Activated CD4-positive, alpha-beta T cell treated with anti-CD3 and anti-CD28 coated beads, Interleukin-2, Interleukin-4, amounts not matched to agents 100 ng/mL and 50 ng/mL, durations not matched to agents 16 hours and 8 hours (primary cell): ENCODE measurements at places on chromosomes 12 and 14.

DNA sequence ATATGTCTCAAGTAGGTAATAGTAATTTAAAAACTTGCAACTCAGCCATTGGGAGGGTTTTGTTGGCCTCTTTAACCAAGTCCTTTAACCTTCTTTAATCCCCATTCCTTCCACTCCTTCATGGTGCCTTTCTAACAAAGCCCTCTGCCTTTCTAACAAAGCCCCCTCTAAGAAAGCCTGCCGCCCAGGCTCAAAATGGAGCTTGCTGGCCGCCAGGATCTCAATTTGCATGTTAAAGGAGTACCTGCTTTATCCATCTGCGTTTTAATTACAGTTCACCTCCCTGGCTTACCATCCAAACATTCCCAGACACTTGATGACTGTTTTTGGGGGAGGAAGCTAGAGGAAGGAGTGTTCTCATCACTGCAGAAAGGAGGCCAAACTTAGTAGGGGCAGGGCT lies 183.4 kb downstream of the PTPN11 start:
- DNase-seq, result no peak

DNA sequence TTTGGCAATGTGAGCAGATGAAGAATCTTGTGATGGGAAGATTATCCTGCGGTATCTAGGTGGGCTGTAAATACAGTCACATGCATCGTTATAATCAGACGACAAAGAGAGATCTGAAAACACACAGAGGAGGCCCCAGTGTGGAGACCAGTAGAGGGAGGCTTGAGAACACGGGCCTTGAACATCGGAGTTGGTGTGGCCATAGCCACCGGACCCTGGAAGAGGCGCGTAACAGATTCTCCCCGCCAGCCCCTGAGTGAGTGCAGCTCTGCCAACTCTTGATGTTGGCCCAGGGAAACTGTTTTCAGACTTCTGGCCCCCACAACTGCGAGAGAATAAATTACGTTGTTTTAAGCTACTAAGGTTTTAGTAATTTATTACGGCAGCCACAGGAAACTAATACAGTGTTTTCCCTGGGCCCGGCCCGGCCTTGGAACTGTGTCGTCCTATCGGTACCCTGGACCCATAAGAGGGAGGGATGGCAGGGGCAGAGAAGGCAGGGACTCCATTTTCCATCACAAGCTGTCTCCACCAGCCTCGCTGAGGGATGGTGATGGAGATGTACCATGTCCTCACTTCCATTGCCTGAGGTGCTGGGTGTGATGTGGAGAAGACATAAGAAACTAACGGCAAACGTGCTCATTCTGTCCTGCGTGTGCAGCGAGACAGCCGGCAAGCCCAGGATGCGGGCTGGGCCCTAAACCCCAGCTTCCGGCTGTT lies 91.6 kb downstream of the NTF3 start:
- no peak for DNase-seq

DNA sequence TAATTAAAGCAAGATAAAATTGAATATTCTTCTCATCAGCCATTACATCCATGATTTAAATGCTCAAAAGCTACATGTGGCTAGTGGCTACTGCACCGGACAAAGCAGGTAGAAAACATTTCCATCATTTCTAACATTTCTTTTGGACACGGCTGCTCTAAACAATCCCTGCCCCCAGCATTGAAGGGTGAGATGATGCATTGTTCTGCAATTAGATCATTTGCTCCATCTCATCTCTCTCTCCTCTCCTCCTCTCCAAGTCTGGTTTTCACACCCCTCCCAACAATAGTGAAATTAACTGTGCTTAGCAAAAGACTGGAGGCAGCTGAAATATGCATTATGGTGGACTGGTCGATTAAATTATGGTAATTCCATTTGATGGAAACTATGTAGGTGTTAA lies 288.5 kb downstream of the KSR2 start:
- no peak for DNase-seq

DNA sequence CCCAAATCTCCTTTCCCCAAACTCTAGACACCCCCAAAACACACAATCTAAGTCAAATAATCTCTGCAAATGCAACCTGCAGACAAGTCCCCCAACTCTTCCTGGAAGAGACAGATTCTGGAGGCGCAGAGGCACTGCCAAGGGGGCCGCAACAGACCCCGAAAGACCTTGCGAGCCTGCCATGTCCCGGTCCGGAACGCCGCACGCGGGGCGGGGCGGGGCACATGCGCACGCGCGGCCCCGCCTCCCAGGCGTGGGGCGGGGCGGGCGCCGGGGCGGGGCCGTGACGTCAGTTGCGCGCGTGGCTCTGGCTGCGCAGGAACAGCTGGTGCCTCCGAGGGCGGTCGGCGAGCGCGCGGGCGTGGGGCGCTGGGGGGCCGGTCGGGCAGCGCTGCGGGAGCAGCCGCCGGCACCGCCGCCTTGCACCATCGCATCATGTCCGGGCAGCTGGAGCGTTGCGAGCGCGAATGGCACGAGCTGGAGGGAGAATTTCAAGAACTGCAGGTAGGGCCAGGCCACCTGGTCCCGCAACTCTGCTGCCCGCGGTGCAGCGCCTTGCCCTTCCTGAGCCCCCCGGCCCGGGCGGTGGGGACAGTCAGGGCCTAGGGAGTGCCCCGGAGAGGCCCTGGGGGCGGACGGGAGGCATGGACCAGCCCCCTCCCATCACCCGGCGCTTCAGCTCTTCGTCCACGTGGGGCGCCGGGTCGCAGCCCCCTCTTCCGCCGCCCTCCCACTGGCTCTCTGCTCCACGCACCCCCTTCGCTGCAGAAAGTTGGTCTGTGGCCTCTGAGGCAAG lies at the start of gene TMEM120B:
TSS of gene TMEM120B (plus strand) at position 292 of the 796 bp plus-strand sequence. CDS start at position 436, 144 bp downstream.
- DNase-seq, result peak; percentile 85

DNA sequence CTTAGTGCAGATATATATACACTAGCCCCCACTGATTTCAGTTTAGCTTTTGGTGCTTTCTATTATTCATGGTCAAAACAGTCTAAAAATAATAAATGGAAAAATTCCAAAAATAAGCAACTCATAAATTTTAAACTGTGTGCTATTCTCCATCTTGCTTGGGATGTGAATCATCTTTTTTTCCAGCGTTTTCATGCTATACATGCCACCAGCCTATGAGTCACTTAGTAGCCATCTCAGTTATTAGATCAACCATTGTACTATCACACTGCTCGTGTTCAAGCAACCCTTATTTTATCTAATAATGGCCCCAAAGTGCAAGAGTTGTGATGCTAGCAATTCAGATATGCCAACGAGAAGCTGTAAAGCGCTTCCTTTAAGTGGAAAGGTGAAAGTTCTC lies 73.9 kb upstream of the KRR1 start:
- no peak for DNase-seq

- DNase-seq, result no peak
Measured at GRCh38 chr12:109779382-109779781, 53.8 kb downstream of the TRPV4 start.

- no peak for DNase-seq
Measured at GRCh38 chr14:24887623-24888304, 162.2 kb downstream of the STXBP6 start.

- DNase-seq, result no peak
Measured at GRCh38 chr12:93366422-93366821, 11.3 kb upstream of the NUDT4 start.

DNA sequence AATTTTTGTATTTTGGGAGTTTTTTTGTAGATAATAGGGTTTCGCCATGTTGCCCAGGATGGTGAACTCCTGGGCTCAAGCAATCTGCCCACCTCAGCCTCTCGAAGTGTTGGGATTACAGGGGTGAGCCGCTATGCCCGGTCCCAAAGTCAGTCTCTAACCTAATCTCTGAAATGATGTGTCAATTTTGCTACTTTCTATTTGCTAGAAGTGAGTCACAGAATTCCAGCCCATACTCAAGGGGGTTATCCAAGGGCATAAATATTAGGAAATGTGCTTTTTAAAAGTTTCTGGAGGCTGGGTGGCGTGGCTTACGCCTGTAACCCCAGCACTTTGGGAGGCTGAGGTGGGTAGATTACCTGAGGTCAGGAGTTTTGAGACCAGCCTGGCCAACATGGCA lies 40.5 kb downstream of the RESF1 start:
- no peak for DNase-seq

- no peak for DNase-seq
Measured at GRCh38 chr14:88352698-88353097, 29.6 kb upstream of the KCNK10 start.

DNA sequence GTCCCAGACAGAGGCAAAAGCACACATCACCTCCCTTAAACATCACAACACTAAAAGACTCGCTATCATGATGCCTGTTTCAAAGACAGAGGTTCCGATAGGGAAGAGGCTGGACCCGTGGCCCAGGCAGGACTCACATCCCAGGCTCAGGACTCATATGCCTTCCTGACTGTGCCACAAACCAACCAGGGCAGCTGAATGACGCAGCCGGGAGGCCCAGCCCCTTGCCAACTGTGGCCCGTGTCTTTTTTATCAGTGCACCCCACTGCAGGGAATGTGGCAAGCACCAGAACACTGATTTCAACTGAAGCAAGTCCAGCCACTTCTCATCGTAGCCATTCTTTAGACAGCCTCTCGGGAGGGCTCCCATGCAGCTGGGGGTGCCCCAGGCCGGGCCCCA lies 132.3 kb downstream of the KSR2 start:
- DNase-seq, result no peak

- DNase-seq, result peak; percentile 15
Measured at GRCh38 chr14:50531595-50532501, 521 bp downstream of the MAP4K5 start.

DNA sequence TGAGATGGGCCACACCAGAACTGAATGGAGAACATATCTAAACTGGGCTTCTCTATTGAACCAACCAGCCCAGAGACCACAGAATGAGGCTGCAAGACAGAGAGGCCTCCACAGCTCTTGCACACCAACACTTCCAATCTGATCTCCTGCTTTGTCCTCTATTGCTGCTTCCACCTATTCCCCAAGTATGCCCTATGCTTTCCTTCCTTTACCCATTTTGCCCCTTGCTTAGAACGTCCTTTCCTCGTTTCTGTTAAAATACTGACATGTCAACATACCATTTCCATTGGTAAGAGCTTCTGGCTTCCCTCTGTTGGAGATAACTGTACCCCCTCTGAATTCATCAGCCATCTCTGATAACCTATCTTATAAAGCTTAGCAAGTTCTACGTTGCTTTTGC lies 2.8 kb downstream of the SLC2A13 start:
- no peak for DNase-seq
